CD4-positive, alpha-beta T cell (primary cell): ENCODE measurements at places on chromosomes 1 and 21.
A peak's percentile ranks its signal among the peaks of the same experiment; 100 is the strongest.

- DNase-seq = no peak
Observed at GRCh38 chr1:156160743-156161171, 7.4 kb downstream of the SEMA4A start.

- DNase-seq = no peak
Observed at GRCh38 chr1:37152491-37152890, 118.2 kb upstream of the GRIK3 start.

DNA sequence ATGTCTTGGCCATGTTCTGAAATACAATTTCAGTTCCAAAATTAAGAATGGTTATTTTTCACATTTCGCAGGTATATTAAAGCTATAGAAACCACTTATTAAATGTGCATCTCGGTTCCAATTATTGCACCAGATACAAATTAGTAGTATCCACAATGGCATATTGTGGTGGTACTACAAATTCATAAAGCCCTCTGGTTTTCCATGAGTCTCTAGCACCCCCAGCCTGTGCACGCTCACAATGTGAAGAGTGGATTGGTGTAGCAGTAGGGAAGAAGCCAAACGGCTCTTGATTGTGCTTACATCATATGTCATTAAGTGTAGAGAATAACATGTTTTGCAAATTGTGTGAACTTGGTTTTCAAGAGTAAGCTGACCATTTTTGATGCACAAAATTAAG is 1.9 kb upstream of the BRINP3 start:
- no peak for DNase-seq

DNA sequence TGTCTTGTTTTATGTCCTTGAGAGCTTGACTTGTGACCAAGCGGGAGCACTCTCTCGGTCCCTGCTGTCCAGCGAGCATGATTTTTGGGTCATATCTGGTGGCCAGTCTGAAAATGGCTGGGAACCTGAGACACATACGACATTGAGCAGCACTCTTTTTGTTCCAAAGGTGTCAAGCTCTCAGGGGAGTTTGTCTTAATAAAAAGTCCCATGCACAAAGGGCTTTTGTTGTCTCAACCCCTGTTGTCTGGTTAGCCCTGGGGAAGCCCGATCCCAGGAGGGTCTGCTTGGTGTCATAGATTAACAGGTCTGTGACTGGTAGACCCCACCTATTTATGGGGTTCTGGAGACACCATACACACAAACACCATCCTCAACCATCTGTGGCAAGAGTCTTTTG is 57.8 kb upstream of the KLHDC7A start:
- DNase-seq = no peak

- DNase-seq = no peak
Observed at GRCh38 chr1:143735764-143736461, 235.9 kb downstream of the FAM72C start.

- DNase-seq = no peak
Observed at GRCh38 chr21:34950980-34951379, 98.1 kb downstream of the RUNX1 start.

- no peak for DNase-seq
Observed at GRCh38 chr1:39142401-39143060, 62.0 kb upstream of the MACF1 start.

DNA sequence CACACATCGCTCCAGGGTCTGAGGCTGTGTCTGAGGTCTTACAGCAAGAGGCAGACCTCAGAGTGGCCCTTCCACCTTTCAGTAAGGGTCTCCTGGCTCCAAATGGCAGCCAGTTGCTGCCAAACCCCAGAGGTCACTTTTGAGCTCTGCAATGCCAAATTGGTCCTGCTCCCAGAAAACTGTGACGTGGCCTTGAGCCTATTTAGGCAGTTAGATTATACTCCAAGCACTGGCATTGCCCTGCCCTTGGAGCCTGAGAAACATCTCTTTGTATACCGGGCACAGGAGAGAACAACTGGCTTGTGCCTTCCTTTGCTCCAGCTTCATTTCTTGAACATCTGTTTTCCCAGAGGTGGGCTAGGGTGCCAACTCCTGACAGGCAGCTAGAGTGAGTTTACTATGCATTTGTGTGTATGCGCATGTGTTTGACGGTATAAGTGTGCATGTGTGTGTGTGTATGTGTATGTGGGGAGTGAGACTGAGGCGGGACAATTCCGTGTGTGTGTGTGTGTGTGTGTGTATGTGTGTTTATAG is 134.5 kb downstream of the IER5 start:
- no peak for DNase-seq

DNA sequence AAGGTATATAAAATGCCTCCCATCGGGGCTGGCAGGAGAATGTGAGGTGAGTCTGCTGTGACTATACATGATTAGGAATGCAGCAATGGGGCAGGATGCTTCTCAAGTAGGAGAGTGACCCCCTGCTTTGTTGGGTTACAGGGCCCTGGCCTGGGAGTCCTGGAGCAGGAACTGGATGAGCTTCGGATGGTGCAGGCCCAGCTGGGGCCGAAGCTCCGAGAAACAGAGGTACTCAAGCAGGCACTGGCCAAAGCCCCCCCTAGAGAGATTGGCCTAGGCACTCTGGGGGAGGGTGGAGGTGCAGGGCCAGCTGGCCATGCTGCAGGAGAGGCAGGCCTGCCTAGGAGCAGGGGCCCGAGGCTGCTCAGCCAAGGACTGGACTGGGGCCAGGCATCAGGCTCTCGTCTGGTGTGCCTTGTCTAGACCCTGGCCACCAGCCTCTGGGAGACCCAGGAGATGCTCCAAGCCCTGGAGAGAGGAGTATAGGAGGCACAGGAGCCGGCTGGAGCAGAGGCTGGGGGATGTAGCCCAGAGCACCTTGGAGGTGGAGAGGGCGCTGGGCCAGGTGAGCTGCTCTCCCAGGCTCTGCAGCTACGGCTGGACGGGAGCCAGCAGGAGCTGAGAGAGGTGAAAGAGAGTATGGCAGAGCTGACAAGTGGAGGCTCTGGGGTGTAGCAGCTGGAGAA is 32.8 kb upstream of the PKP1 start:
- no peak for DNase-seq

DNA sequence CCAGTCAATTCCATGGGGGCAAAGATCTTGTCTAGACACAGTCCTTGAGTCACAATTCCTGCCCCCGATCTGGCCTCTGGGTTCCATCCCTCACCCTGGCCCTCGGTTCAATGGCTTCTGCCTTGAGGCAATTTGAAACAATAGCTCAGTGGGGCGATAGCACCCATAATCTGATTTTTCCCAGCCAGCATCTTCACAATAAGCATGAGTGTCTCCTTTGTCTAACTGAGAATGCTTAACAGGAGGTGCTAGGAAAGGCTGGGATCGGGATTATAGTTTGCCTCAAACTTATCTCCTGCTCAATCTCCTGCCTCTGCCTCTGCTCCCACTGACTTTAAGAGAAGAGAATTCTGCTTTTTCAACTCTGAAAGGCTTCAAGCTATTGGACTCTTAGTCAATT is 293.9 kb upstream of the PROX1 start:
- DNase-seq = no peak

DNA sequence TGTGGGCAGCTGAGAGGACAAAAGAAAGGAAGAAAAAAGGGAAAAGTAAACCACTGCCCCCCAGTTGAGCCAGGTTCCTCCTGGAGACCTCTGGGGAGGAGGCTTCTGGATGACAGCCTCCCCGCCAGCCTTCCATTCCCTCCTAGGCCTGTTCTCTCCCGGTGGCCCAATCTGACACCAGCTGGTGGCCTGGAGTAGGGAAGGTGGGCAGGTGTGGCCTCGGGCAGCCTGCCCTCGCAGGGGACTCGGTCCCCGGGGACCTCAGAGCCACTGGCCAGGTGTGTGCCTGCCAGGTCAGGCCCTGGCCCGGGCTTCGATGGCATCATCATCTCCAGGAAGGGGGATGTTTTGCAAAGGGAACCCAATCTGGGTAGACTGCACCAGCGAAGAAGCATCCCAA is 159.0 kb downstream of the CASZ1 start:
- DNase-seq = no peak

DNA sequence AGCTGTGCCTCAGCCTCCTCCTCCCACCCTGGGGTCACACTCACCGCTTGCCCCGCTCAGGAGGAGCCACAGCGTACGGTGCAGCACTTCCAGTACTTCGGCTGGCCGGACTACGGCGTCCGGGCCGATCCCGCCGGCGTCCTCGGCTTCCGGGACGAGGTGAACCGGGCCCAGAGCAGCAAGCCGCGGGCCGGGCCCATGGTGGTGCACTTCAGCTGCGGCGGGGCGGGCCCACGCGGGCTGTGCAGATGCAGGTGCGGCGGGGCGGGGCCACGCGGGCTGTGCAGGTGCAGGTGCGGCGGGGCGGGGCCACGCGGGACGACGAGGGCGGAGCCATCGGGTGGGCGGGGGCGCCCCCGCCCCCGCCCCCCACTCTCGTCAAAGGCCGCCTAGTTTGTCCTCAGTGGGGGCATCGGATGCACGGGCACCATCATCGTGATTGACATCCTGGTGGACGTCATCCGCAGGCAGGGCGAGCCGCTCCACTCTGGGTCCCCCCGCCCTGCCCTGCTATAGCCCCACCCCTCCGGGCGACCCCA is 5.5 kb downstream of the RNF223 start:
- DNase-seq = peak; percentile 57

DNA sequence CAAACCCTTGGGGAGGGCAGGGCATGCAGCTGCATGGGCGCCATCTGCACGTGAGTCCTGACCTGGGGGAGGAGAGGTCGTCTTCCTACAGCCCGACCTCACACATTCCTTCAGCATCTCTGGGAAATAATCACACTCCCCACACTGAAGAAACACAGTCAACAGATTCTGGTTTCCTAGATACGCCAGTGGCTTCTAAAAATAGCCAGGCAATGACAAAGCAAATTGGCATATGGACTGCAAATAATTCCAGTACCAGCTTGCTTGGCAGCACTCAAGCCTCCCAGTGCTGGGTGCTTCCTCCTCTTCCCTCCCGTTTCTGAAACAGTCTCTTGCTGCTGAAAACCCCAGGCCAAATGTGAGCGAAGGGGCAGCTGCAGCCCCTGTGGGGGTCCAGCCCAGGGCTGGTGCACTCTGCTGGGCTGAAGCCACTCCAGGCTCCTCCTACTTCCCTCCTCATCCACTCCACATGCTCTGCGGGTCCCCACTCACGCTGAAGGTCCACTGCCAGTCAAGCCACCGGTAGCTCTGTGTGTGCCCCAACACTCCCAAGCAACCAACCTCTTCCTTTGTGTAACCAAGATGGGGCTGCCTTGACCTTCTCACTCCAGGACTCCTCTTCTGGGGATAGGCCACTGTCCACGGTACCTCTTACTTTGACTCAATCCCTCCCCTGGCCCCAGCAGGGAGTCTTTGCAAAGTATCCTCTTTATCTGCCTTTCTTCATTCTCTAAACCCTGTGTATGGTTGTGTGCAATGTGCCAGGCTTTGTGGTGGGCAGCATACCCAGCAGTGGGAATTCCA is 69.0 kb downstream of the KCND3 start:
- no peak for DNase-seq

- DNase-seq = peak; percentile 24
Observed at GRCh38 chr1:229068270-229068987, 202.5 kb upstream of the RAB4A start.

- DNase-seq = no peak
Observed at GRCh38 chr1:12179676-12180075, 12.9 kb downstream of the TNFRSF1B start.

GRCh38 chr1:152052606-152053005 is 15.8 kb upstream of the S100A11 start:
- DNase-seq = peak; percentile 83

GRCh38 chr1:159892944-159893343 is 7.0 kb downstream of the CFAP45 start:
- DNase-seq = no peak

- no peak for DNase-seq
Observed at GRCh38 chr1:208198236-208198635, 45.9 kb downstream of the PLXNA2 start.

DNA sequence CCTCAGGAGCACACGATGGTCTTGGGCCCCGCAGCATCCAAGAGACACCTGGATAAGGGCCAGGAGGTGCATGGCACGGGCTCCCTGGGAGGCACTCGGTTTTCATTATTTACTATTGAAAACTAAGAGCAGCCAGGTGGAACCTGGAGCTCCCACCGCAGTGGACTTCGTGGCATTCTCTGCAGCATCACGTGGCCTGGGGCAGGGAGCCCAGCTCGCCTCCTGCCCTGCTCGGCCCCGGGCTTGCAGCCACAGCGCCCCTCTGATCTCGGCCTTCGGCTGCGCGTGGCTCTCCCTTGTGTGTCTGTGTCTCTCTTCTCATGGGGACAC is 121.6 kb downstream of the SIK1 start:
- no peak for DNase-seq

DNA sequence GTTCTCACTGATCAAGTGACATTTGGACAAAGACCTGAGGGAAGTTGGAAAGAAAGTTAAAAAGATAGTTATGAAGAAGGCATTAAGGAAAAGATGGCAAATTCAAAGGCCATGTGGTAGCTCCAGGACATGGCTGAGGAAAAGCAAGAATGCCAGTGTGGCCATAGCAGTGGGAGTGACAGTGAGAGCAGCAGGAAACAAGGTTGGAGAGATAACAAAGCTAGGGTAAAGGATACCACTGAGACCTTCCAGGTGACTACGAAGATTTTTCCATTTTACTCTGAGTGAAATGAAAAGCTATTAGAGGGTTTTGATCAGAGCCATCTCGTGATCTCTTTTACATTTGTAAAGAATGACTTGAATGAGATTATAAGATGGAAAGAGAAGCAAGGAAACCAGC is 170.6 kb downstream of the SLC44A5 start:
- no peak for DNase-seq

DNA sequence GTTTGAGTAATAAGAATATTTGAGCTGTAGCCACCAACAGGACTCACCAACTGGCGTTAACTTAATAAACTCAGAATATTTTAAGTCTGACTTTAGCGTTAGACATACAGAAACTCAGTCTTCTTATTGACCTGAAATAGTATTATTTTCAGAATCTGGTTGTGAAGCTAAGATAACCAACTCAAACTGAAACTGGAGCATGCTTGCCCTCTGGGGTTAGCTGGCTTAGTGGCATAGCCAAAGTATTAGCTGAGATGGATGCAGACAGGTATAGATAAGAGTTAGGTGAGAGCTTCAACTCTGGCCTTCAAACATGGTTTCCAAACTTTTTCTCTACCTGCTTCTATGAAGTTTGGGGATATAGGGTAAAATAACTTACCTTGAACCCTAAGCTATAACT is 40.5 kb downstream of the AMY1C start:
- DNase-seq = no peak

GRCh38 chr1:94048413-94049164 is 72.4 kb downstream of the ABCA4 start:
- no peak for DNase-seq

GRCh38 chr1:100861379-100861778 is 33.3 kb downstream of the EXTL2 start:
- no peak for DNase-seq

- DNase-seq = no peak
Observed at GRCh38 chr1:3483801-3484444, 29.5 kb downstream of the ARHGEF16 start.

DNA sequence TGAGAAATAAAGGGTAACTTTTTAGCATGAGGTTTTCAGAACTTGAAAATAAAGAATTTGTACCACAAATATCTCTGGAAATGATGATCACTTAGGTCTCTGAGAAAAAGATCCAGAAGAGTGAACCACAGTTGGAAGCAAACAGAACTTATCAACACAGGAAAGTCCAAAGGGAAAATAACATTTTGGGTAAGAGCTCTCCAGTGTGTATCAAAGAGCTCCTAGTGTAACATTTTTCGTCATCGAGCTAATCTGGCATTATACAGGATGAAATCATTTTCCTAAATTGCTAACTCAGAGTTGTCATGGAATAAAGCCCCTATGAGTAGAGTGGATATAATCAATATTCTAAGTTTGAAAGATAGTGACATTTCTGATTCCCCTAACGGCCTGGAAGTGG is 104.0 kb downstream of the LMO4 start:
- DNase-seq = no peak
